ENCODE measurements at places on chromosomes 12 and 14. TPM values are rescaled to one million over a fixed set of nuclear protein-coding genes. Genes with fewer than 3 reads are reported as not detected.

Gene TAS2R7
- not detected for total RNA-seq

Gene AQP5
- total RNA-seq, result 8.0 TPM

Gene TPH2
- total RNA-seq, result not detected

Gene GRIP1
- not detected for total RNA-seq

Gene FAM186B
- 0.06 TPM for total RNA-seq

Gene SLC6A15
- 3.2 TPM for total RNA-seq

Gene GLT8D2
- 79.5 TPM for total RNA-seq

Gene ATP5F1B
- total RNA-seq, result 294 TPM

Gene CTSG
- total RNA-seq, result not detected

Gene RNASE3
- total RNA-seq, result not detected

Gene POMT2
- total RNA-seq, result 9.4 TPM

Gene DCAF5
- 21.3 TPM for total RNA-seq

Gene KLRB1
- total RNA-seq, result not detected

Gene OR6S1
- total RNA-seq, result not detected

Gene NPFF
- total RNA-seq, result not detected

Gene PTGER2
- 5.6 TPM for total RNA-seq

Gene SDS
- total RNA-seq, result not detected
